ENCODE measurements at places on chromosomes 4 and X. TPM values are rescaled to one million over a fixed set of nuclear protein-coding genes. Genes with fewer than 3 reads are reported as not detected.

The SPANXA2 gene
- total RNA-seq, result not detected

The GPM6B gene
- total RNA-seq, result not detected

The UCP1 gene
- total RNA-seq, result not detected

The RASL11B gene
- 1.6 TPM for total RNA-seq

The TMEM156 gene
- total RNA-seq, result 29.4 TPM

The OTUD4 gene
- total RNA-seq, result 80.9 TPM

The DDX60 gene
- 10.6 TPM for total RNA-seq
